ENCODE measurements at places on chromosomes 4 and X.

DNA sequence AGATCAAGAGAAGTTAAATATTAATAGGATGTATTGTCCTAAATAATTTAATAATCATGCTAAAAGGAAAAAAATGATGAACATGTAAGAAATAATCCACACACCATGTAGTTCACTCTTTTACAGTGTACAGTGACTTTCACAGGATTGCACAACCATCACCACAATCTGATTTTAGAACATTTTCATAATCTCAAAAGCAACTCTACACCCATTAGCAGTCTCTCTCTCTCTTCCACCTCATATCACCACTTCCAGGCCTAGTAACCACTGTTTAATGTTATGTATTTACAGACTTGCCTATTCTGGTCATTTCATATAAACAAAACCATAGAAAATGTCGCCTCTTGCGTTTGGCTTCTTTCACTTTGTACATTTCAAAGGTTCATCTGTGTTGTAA is 153.4 kb downstream of the FSTL5 start:
- no peak for DNase-seq

DNA sequence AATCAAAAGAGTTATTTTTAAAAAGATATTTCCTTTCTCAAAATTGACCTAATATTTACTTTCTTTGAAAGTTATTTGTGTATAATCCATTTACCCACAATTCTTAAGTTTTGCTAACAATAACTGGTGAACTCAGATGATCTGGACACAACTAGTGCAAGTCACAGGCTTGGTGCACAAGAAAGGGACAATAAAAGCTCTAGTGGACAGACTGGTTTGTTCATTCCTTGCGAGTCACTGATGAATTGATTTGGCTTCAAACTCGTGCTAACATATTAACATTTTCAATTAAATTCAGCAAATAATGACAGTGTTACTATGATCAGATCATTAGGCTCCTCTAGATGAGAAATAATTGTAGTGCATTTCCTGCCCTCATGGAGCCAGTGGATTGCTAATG is 169.2 kb downstream of the BMPR1B start:
- DNase-seq: no peak

DNA sequence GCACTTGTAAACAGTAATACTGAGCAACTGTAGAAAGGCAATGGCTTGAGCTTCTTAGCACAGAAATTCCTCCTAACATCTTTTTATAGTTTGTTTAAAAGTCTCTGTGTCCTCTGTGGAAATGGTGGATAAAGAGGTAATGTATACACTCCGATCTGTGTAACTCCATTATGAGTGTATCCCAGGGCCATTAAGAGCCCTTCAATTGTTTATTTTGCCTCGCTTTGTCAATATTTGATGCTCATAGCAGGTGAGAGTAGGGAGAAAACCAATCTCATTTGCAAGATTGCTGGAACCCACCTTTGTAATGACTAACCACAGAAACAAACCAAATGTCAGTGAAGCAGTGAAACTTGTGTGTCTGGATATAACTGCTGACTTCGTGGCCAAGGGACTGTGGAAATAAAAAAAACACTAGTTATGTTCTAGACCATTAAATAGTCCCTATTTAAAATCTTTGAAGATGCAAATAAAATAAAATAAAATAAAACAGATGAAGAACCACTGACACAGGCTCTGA is 598.2 kb upstream of the BOD1L1 start:
- DNase-seq: peak; percentile 13

DNA sequence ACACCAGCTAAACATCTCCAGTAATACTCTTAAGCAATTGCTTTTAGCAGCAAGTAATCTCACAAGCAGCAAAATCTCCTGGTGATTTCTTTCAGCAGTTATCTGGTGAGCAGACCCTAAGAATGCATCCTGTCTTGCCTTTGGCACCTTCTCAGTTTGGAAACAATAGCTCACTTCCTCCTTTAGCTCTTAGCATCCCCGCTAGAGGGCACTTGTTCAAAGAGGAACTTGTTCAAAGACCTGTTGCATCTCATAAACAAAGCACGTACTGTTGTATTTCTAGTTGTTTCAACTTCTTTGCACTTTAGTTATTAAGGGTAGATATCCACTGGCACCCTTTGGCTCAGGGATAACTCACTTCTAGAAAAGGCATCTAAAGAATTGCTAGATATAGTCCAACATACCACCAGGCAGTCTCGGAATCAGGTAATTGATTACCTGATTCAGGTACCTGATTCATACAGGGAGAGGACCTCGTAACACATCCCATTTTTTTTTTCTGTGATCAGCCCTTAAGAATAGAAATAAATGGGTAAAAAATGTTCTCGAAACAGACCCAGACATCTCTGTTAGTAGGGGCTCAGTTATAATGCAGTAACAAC is 81.9 kb upstream of the QRFPR start:
- no peak for DNase-seq

- no peak for DNase-seq
These were observed 195.7 kb upstream of the TBL1X start for GRCh38 chrX:9269134-9269533.
